Activated CD8-positive, alpha-beta memory T cell treated with anti-CD3 and anti-CD28 coated beads for 4 hours (primary cell): ENCODE measurements at places on chromosomes 2 and 18.

GRCh38 chr2:118437501-118437900 is 349.2 kb downstream of the INSIG2 start:
- DNase-seq, result no peak

DNA sequence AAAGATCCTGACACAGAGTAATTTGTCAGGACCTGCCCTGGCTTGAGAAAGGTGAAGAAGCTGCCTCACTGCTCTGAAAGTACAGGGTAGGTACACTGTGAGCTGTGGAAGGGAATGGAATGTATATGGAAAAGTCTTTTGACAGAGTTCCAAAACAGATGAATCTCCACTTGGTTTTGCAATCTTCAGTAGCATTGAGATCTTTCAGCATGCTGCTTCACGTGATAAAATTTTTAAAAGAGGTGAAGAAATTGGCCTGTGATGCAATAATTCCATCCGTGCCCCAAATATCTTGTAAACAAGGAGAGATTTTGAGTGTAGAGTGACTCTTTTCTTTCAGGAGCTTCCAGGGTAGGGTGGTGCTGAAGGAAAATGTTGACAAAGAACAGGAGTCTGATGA is 123.1 kb downstream of the OSR1 start:
- DNase-seq, result no peak

GRCh38 chr2:199875400-199875799 is 24.4 kb upstream of the FTCDNL1 start:
- no peak for DNase-seq

DNA sequence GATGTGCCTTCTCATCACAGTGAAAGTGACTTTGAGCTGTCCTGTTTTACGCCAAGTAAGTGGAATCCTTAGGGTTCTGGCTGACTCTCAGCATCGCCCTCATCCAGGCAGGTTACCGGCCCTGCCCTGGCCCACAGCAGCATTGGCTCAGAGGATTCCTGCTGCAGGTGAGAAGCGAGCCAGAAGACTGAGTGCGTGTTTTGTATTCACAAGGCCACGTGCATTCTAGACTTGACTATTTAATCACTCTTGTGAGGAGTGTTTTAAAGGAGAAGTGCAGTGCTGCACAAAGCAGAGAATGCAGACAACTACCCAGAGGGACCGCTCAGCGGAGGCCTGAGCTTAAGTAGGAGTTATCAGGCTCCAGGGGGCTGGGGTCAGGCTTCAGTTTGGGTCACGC is 48.3 kb downstream of the LAMA3 start:
- no peak for DNase-seq

- no peak for DNase-seq
These were observed 724.5 kb downstream of the EPHA4 start for GRCh38 chr2:220847589-220847988.

GRCh38 chr2:31254237-31255203 is 20.6 kb downstream of the EHD3 start:
- no peak for DNase-seq

GRCh38 chr2:171910494-171910893 is 11.8 kb upstream of the HAT1 start:
- no peak for DNase-seq

DNA sequence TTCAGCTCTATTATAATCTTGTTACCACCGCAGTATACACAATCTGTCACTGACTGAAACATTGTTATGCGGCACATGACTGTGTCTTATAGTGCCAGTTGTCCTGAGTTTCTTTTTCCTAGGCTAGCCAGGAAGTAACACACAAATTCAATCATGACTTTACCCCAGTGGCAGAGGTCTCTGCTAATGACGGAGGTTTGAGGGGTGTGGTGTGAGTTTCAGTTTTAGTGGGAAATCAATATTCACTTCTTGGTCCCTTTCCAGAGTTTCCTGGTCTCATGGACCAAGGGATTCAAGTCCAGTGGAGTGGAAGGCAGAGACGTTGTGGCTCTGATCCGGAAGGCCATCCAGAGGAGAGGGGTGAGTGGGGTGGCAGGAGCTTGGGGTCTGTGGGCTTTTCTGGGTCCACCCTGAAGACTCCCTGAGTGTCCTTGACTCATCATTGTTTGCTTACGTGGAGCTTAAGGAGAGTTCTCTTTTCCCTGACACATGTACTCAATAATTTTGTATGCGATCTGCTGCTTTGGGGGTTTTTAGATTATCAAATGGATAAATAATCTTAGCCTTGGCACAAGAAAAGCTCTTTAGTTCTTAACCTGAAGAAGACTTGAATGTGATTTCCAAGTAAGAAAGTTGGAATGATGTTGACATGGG is 39.2 kb downstream of the HK2 start:
- no peak for DNase-seq

DNA sequence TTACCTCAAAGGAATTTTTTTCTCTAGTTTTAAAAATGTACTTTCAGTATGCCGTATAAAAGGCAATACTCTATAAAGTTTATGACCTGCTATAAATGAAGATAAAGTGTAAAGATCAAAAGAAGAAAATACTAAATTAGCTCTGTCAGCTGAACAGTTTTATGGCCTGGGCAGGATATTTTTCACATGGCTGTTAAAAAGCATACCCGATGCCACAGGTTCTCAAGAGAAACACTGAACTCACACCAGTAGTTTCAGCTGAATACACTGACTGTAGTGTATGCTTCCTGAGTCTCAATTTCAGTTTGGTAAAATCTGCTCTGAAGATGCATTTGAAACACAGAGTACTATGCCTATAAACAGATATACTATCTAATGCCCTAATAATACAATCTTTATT is 126.0 kb downstream of the PIGN start:
- DNase-seq, result no peak

DNA sequence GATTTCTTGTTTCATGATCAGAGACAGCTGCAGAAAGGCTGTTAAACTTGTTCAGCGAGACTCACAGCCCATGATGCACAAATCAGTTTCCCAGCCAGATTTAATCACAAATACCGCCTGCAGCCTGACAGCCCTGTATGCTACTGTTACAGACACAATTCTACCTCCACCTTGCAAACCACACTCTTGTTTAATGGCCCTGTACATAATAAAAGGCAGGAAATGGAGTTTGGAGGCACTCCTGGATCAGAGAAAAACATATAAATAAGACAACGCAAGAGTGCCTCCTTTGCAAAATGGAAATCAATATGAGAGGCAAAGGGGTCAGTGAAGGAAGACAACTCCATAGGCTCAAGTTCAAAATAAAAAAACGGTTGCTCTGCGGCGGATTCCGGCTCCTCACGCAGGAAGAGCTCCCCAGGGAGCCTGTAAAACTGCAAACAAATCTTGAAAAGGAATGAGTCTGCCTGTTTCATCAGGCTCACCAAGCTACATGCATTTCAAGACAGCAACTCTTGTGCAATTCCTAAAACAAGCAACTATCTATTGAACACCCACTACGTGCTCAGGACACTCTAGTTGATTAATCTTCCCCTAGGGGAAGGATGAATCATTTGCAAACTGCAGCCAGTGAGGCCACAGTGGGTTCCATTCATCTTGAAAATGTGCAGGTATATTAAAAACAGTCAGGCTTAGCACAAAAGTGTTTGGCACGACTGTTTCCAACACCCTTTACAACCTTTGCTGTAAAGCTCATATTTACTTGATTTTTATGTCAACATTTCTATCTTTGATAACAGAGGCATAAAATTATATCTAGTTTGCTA is 37.5 kb downstream of the TBC1D8 start:
- no peak for DNase-seq

GRCh38 chr18:47050468-47050867 is 15.0 kb upstream of the ELOA2 start:
- DNase-seq, result no peak

DNA sequence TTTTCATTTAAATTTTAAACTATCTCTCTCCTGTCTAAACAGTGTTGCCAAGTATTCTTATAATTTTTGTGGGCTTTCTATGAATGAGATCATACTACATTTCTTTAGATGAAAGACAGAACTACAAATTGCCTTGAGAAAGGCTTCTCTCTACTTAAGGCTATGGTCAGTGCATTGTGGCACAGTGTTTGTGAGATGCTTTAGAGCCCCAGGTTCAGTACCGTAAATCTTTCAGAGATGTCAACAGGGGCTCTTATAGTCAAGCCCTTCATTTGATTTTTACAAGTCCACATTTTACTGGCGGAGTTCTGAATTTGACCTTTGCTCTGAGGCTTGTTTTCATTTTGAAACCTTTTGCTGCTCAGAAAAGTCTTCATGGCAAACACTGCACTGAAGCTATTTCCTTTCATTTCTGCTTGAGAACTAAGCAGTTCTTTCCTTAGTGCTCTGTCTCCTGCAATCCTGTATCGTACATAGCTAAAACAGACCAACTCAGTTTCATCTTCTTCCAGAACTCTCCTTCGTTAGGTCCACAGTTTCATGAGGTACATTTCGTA is 175.2 kb downstream of the NYAP2 start:
- no peak for DNase-seq

GRCh38 chr18:4589056-4589800 is 134.1 kb upstream of the DLGAP1 start:
- DNase-seq, result no peak

GRCh38 chr2:39631718-39632117 is 34.0 kb upstream of the TMEM178A start:
- no peak for DNase-seq

- DNase-seq, result no peak
These were observed 7.5 kb downstream of the MAP4K4 start for GRCh38 chr2:101704816-101705578.

GRCh38 chr2:30978854-30979253 is 159.4 kb downstream of the GALNT14 start:
- DNase-seq, result no peak

GRCh38 chr18:1013951-1014350 is 109.3 kb downstream of the ADCYAP1 start:
- no peak for DNase-seq

DNA sequence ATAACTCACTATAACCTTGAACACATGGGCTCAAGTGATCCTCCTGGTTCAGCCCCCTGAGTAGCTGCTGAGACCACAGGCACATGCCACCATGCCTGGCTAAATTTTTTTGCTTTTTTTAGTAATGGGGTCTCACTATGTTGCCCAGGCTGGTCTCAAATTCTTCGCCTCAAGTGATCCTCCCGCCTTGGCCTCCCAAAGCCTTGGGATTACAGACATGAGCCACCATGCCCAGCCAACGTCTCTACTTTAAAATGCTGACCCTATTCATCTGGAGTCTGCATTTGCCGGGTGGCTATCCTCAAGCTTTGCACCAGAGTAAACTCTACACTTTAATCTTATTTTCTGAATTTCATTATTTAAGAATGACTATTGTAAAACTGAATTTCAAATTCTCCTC is 37.6 kb upstream of the RALBP1 start:
- no peak for DNase-seq

- DNase-seq, result no peak
These were observed 90.6 kb upstream of the RAB6C start for GRCh38 chr2:129888896-129889295.

DNA sequence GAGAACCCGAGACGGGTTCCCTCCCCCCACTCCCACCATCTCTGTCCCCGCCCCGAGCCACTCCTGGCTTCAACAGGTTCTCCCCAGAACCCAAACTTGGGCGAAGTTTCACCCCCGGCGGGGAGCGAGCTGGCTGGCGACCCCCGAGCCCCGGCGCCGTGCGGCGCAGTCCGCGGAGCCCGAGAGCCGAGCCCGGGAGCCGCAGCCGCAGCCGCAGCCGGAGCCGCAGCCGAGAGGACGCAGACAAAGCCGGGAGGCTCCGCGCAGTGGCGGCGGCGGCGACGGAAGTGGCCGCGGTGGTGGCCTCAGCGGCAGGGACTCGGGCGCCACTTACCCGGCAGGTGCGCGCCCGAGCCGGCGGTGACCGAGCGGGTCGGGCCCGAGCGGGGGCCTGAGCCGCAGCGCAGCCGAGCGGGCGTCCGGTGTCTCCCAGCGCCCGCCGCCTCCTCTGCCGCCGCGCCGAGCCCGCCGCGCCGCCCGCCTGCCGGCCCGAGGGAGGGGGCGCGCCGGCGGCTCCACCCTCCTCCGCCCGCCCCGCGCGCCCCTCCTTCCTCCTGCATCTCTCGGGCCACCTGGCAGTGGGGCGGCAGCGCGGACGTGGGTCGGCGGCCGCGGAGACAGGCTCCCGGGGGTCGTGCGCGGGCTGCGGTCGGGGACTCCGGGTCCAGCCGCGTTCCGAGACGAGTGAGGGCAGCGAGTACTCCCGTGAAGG is at the start of gene ECEL1:
ECEL1 (minus strand) TSS at position 450 of the 712 bp plus-strand sequence. CDS start 1,181 bp downstream, outside the sequence.
- DNase-seq, result no peak

GRCh38 chr2:88637464-88637863 is 10.2 kb upstream of the EIF2AK3 start:
- no peak for DNase-seq

DNA sequence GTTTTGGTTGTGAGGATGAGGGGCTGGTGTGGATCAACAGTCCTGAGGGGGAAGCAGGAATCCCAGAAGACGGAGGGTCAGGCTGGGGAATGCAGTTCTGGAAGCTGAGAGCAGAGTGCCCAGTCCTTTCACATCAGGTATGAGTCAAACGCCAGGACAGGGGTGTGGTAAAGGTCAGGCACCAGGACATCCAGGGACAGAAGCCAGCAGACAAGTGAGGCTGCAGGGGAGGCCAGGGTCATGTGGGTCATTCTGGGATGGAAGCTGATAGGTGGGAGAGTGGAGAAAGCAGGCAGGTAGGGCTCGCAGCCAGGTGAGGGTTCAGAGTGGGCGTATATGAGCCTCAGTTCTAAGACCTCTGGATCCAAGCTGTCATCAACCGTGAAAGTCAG is 12.8 kb upstream of the GNLY start:
- no peak for DNase-seq
